ENCODE measurements at places on chromosomes 12 and 14. TPM values are rescaled to one million over a fixed set of nuclear protein-coding genes. Genes with fewer than 3 reads are reported as not detected.
A peak's percentile ranks its signal among the peaks of the same experiment; 100 is the strongest.

Gene LRIG3
- 64.3 TPM for total RNA-seq

Gene SLC4A8
- 0.80 TPM for total RNA-seq

Gene KRT82
- not detected for total RNA-seq

Gene ALX1
- total RNA-seq: 0.62 TPM

Gene CLEC6A
- total RNA-seq: not detected

Gene DPPA3
- total RNA-seq: not detected

Gene SLC48A1
- total RNA-seq: 11.3 TPM

Gene PROX2
- not detected for total RNA-seq

DNA sequence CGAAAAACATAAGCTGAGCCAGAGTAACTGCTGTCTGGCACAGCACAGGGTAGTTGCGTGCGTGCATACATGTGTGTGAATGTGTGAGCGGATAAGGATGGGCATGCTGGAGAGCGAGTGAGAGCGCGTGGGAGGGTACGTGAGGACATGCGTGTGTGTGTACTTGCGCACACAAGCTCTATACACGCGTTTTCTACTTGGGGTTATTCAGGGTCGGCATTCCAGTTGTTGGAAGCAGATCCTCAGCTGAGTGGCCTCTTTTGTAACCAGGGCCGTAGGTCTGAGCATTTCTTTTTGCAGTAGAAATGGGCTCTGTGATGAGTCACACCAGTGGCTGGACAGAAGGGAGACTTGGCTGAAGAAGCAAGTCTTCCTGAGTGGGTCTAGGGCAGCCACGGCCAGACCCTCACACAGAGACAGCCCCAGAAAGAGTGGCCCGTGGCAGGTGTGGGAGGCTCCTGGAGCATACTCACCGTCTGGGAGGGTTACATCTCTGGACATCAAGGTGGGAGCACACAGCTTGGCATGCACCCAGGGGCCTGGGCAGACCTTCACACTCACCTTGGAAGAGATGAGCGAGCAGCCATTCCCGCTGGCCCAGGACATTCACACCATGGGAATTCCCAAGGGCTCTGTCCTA lies 78.0 kb downstream of the LRRC74A start:
- H3K4me1 ChIP-seq: peaks cover 41% of the 10 kb centered on the region
- no peak overlapping the region for H3K4me3 ChIP-seq
- H3K36me3 ChIP-seq: no peaks in the 10 kb centered on the region
- H3K27ac ChIP-seq: peak overlapping the region; percentile 13

DNA sequence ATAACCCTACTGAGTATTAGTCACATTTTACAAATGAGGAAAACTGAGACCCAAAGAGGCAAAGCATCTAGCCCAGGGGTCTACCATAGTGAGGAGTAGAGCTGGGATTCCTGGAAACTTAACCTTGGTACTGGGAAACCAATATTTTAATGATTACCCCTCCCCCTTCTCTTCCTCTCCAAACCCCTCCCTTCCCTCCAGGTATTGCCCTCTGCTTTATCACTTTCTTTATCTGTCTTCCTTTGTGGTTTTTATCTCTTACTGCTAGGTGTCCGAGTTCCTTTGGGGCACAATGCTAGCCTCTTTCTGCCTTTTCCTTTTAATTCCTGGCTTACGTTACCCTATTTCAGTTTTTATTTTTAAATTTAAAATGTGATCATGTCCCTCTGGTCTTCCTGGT lies 2.8 kb downstream of the GABARAPL1 start:
- H3K27ac ChIP-seq: no peak overlapping the region
- H3K27me3 ChIP-seq: no peaks in the 10 kb centered on the region
- H3K4me3 ChIP-seq: no peak overlapping the region
- H3K4me1 ChIP-seq: peaks cover 6% of the 10 kb centered on the region
- no peak for DNase-seq

DNA sequence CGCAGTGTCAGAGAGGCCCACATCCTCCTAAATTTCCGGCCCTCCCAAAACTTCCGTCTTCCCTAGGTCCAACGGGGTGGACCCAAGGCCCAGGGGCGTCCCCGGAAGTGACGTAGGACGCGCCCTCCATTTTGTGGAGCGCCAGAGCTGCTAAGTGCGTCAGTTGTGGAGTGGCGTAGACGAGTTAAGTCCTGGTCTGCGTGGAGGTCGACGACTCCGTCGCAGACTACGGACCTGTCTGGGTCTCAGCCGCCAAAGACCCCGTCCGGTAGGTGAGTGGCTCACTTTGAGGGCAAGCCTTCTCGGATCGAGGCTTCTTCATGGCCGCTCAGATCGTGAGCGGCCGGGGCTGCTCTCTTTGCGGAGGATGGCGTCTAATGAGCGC lies at the start of gene SRSF5:
Gene SRSF5, plus strand, starts transcription at position 159 of the 385 bp plus-strand sequence. CDS start 1,015 bp downstream, outside the sequence.
- peak within 1 kb of the TSS; percentile 100 for H3K27ac ChIP-seq
- H3K4me1 ChIP-seq: peaks cover 17% of the 10 kb centered on the region
- H3K36me3 ChIP-seq: peaks cover 33% of the 10 kb centered on the region
- H3K4me3 ChIP-seq: peak within 1 kb of the TSS; percentile 94

DNA sequence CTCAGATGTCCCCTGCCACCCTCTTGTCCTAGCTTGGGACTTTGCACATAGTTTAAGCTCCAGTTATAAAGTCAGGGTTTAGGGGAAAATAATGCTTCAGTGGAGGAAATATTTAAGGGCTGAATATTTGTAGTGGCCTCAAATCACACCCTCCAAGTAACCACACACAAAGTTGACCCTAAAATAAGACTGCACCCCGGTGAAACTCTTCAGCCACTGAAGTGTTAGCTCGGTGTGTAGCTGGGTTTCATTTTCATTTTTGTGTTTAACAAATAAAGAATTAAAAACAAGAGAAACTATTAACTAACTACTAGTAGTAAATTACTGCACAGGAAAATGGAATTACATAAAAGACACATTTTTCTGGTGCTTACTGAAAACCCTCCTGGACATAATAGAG lies 14.8 kb upstream of the BCL11B start:
- no peaks in the 10 kb centered on the region for H3K4me1 ChIP-seq
- H3K36me3 ChIP-seq: no peaks in the 10 kb centered on the region
- H3K27ac ChIP-seq: no peak overlapping the region
- H3K27me3 ChIP-seq: peaks cover 18% of the 10 kb centered on the region

DNA sequence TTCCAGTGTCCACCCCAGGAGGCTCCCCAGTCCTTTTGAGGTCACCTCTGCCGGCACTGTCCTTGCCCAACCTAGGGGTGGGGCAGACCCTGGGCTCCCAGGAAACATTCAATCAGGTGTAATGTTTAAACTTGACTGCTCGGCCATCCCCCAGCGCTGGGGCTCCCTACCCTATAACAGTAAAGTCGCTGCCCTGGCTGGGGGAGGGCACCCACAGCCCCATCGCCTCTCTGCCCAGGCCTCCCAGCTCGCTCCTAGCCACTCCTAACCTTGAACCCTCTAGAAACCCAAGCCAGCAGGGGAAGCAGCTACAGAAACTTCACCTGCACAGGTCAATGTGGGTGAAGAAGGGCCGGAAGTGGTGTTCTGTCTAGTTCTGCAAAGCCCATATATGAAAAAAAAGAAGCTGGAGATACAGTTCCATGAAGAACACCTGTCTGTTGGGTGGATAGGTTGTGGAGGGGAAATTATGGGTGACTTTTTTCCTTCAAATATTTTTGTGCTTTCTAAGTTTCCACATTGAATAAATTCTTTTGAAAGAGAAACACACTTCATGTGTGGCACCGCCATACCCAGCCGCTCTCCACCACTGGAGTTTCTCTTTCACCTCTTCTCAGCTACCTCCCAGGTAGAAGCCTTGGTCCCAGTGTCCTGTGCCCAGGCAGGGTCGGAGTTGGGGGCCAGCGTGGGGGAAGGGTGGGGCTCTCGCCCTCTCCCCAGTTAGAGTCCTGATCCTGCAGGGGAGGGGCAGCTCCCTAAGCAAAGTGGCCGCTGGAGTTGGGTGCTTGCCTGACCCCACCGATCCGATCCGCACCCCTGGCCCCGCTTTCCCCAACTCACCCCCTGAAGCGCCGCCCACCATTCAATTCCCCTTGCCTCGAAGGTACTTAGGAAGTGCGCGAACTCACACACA lies 1.1 kb downstream of the CLMN start:
- H3K4me1 ChIP-seq: peaks cover 55% of the 10 kb centered on the region
- no peaks in the 10 kb centered on the region for H3K36me3 ChIP-seq
- peak overlapping the region; percentile 58 for H3K4me3 ChIP-seq
- DNase-seq: no peak

DNA sequence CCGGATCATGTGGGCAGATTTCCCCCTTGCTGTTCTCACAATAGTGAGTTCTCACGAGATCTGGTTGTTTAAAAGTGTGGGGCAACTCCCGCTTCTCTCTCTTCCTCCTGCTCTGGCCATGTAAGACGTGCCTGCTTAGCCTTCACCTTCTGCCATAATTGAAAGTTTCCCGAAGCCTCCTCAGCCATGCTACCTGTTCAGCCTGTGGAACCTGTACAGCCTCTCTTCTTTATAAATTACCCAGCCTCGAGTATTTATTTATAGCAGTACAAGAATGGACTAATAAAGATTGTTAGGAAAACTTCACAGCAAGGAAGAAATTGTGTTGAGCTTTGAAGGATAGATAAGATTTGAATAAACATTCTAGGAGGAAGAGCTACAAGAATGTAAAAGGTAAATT lies 52.1 kb downstream of the KDM5A start:
- H3K36me3 ChIP-seq: peaks cover 39% of the 10 kb centered on the region
- no peaks in the 10 kb centered on the region for H3K4me1 ChIP-seq
- H3K4me3 ChIP-seq: no peak overlapping the region

DNA sequence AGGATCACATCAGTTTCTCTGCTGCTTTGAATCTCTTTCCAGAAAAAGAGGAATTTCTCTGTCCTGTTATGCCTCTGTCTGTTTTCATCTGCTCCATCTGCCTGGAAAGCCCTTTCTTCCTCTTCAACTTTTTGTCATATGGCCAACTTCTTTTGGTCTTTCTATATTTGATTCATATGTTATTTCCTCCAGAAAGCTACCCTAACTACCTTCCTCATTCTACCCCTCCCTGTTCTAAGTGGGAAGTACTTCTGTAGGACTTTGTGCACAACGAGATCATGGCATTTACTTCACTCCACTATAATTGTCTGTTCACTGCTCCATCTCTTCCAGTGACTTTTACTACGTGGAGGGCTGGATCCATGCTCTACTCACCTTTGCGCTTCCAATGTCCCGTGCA lies 5.9 kb downstream of the CLEC4D start:
- peak; percentile 48 for DNase-seq
- H3K27me3 ChIP-seq: no peaks in the 10 kb centered on the region
- H3K27ac ChIP-seq: no peak overlapping the region
- H3K4me1 ChIP-seq: no peaks in the 10 kb centered on the region
- H3K36me3 ChIP-seq: no peaks in the 10 kb centered on the region
- no peak overlapping the region for H3K4me3 ChIP-seq

DNA sequence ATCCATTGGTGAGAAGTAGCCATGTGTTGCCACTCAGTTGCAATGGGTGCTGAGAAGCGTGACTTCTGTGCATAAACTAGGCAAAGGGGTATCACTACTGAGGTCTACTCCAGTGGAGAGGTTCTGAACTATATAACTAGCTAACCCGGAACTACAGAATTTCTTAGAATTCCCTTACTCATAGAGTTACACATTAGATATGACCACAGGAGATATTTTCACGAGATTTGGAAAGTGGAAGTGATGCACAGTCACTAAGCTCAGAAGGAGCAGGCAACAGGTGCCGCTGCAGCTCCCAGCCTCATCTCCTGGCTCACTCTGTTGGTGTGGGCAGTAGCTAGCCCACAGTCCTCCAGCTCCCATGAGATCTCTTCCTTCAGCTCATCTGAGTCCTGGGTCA lies 136.6 kb downstream of the SSPN start:
- H3K27ac ChIP-seq: no peak overlapping the region
- no peak overlapping the region for H3K4me3 ChIP-seq
- H3K36me3 ChIP-seq: no peaks in the 10 kb centered on the region
- no peaks in the 10 kb centered on the region for H3K4me1 ChIP-seq
- H3K27me3 ChIP-seq: no peaks in the 10 kb centered on the region

GRCh38 chr12:132199526-132200319 lies 55.5 kb downstream of the NOC4L start:
- no peak overlapping the region for H3K4me3 ChIP-seq
- peaks cover 31% of the 10 kb centered on the region for H3K27me3 ChIP-seq
- no peaks in the 10 kb centered on the region for H3K36me3 ChIP-seq
- DNase-seq: no peak
- H3K27ac ChIP-seq: no peak overlapping the region

- no peak for DNase-seq
- peaks cover 72% of the 10 kb centered on the region for H3K27me3 ChIP-seq
- no peak overlapping the region for H3K4me3 ChIP-seq
- H3K27ac ChIP-seq: no peak overlapping the region
- H3K4me1 ChIP-seq: peaks cover 8% of the 10 kb centered on the region
These were observed 102.3 kb upstream of the DIO3 start for GRCh38 chr14:101458741-101459550.

- H3K4me1 ChIP-seq: no peaks in the 10 kb centered on the region
- no peak overlapping the region for H3K4me3 ChIP-seq
- H3K27me3 ChIP-seq: no peaks in the 10 kb centered on the region
These were observed 52.0 kb downstream of the ARHGAP5 start for GRCh38 chr14:32129124-32129523.

- peak overlapping the region; percentile 98 for H3K4me3 ChIP-seq
- H3K27ac ChIP-seq: peak overlapping the region; percentile 95
- H3K4me1 ChIP-seq: peaks cover 33% of the 10 kb centered on the region
- H3K27me3 ChIP-seq: no peaks in the 10 kb centered on the region
- H3K36me3 ChIP-seq: peaks cover 13% of the 10 kb centered on the region
These were observed 765 bp downstream of the TMEM120B start for GRCh38 chr12:121713257-121713777.

DNA sequence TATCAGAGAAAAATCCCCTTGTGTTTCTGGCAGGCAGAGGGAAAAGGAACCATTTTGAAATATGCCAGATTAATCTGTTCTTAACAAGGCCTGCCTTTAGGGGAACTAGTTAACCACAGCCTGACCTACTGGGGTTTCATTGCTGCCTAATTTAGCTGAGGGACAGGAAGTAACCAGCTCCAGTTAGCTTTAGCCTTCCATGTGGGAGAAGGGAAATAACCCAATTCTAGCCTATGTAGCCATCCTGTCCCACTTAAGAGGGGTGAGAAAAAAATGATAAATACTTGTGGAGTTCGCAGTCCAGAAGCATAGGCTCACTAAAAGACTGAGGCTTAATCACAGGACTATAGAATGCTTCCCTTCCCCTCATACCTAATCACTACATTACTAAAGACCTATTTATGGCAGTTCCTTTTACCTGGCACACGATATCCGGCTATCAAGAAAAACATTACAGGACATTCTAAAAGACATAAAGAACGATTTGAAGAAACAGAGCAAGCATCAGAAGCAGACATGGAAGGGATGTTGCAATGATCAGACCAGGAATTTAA lies 22.8 kb downstream of the COX8C start:
- no peak overlapping the region for H3K27ac ChIP-seq
- no peaks in the 10 kb centered on the region for H3K27me3 ChIP-seq
- H3K36me3 ChIP-seq: no peaks in the 10 kb centered on the region

DNA sequence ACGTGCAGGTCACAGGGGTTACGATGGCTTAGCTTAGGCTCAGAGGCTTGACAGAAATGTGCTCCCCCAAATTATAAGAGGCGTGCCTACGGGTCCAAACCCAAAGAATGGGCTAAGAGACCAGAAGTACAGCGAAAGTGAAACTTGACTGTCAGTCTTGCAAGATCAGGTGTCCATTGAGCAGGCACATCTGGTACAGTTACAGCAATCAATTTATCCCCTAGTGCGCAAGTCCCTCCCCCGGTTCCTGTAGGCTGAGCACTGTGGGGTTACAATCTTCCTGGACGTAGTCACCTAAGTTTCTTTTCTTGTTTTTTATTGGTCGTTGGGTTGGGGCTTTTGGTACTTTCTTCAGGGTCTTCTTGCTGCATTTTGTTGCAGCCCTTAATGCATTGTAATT lies 134.2 kb downstream of the UNC79 start:
- H3K27ac ChIP-seq: no peak overlapping the region
- no peaks in the 10 kb centered on the region for H3K4me1 ChIP-seq
- no peaks in the 10 kb centered on the region for H3K36me3 ChIP-seq
- no peak for DNase-seq

GRCh38 chr12:116692605-116693004 lies 45.3 kb downstream of the SPRING1 start:
- H3K36me3 ChIP-seq: no peaks in the 10 kb centered on the region
- no peak for DNase-seq
- H3K4me3 ChIP-seq: no peak overlapping the region
- H3K4me1 ChIP-seq: peaks cover 13% of the 10 kb centered on the region
